Suppressor macrophage treated with lipopolysaccharide for 4 hours (primary cell): ENCODE measurements at places on chromosomes 1 and 21.
A peak's percentile ranks its signal among the peaks of the same experiment; 100 is the strongest.

- DNase-seq, result no peak
Observed at GRCh38 chr1:24136956-24137539, 5.9 kb downstream of the IL22RA1 start.

DNA sequence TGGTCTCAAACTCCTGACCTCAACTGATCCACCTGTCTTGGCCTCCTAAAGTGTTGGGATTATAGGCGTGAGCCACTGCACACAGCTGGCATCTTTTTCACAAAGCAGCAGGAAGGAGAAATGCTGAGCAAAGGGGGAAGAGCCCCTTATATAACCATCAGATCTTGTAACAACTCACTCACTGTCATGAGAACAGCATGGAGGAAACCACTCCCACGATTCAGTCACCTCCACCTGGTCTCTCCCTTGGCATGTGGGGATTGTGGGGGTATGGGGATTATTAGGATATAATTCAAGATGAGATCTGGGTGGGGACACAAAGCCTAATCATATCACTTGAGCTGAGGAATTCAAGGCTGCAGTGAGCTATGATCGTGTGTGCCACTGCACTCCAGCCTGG is 3.0 kb upstream of the MFSD2A start:
- no peak for DNase-seq

GRCh38 chr1:91798740-91799139 is 87.2 kb downstream of the TGFBR3 start:
- no peak for DNase-seq

GRCh38 chr1:205179842-205180241 is 31.7 kb downstream of the DSTYK start:
- DNase-seq, result no peak

- DNase-seq, result peak; percentile 73
Observed at GRCh38 chr1:6743189-6744101, 41.8 kb upstream of the CAMTA1 start.

DNA sequence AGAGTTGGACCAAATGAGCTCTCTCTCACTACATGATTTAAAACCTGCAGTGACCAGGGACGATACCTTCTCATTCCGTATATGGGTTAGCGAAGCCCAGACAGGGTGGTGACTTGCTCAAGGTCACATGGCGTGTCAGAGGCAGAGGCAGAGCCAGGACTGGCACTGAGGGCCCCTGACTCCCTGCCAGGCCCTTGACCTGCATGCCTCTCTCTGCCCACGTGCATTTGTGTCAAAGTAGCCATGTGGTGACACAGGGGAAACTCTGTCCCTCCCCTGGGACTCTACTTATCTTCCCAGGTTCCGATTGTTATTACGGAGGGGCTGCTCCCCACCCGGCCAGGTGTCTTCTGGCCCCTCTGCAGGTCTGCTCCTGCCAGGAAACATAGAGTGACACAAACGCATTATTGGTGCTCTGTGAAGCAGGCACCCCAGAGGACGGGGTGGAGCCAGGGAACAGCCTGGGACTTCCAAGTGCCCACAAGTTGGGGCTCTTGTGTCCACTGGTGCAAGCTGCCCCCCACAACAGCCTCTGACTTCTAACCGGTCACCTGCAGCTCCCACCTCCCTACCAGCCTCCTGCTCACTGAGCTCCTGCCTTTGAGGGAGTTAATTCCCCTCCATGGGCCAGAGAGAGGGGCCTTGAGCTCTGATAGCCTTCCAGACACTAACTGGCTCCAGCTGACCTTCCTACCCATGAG is 7.3 kb upstream of the TINAGL1 start:
- DNase-seq, result no peak

DNA sequence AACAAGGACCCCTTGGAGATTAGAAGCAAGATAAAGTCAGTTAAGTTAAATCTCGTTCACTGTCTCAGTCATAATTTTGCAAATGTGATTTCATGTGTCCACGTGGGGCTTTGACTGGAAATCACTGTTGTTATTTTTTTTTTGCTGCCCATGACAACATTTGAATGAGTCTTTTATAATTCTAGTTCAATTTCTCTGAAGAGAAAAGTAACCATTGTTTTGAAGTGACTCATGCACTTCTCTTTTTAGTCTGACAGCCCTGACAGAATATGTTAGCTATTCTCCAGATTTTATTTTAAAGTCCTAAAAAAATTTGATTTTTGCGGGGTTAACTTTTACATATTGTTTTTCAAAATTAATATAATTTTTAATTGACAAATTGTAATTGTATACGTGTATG is 30.7 kb upstream of the NLRP3 start:
- peak; percentile 74 for DNase-seq

- no peak for DNase-seq
Observed at GRCh38 chr1:165173818-165174217, 182.7 kb downstream of the LMX1A start.

DNA sequence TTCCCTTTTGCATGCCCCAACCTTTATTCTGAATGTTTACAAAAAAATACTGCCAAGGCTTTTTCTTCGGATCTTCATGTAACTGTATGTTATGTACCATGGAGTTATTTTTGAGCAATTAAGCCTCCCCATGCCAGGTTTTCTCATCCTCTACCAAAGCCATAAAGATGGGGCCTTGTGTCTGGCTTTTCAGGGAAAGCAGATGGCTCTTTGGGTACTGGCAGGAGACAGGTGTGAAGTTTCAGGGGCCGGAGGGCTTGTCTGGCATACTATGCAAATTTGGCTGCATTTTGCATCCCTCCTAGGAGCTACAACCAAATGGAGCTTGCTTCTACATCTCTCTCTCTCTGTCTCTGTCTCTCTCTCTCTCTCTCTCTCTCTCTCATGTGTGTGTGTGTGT is 28.1 kb upstream of the PLXNA2 start:
- DNase-seq, result no peak

DNA sequence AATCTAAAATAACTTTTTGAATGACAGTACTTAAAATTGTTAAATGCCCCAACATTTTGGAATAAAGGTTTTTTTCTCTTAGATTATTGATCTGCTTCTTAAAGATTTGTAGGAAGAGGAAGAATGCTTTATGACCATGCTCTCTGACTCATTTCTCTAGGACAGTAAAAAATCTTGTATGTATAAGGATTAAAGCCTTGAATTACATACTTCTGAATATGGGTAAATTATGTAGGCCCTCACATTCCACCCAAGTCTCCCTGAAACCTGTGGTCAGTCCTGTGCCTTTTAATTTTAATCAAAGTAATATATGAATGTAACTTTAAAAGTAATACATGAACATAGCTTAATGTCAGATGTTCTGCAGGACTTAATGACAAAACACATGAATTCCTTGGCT is 50.5 kb downstream of the ABCD3 start:
- no peak for DNase-seq

GRCh38 chr1:236659792-236660587 is 26.3 kb upstream of the ACTN2 start:
- DNase-seq, result no peak

GRCh38 chr1:182611787-182612186 is 7.6 kb upstream of the RGS16 start:
- no peak for DNase-seq

- DNase-seq, result no peak
Observed at GRCh38 chr21:46425571-46425970, 33.1 kb upstream of the DIP2A start.

DNA sequence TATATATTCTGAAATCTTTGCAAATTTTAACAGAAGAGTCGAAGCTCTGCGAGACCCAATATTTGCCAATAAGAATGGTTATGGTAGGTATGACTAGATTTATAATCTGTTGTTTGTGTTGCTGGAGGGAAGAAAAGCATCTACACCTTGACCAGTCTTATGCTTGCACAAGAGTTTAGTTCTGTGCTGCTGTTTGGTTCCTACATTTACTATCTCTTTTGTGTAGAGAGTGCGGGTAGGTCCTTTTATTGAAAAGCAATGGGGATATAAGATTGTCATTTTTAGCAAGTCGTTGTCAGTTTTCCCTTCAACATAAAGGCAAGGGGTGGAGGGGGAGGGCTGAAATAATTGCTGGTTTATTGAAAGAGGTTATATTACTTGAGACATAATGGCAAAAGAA is 396 bp downstream of the ELAVL4 start:
- DNase-seq, result no peak

GRCh38 chr21:20010691-20011200 is 987.5 kb upstream of the NCAM2 start:
- DNase-seq, result no peak

DNA sequence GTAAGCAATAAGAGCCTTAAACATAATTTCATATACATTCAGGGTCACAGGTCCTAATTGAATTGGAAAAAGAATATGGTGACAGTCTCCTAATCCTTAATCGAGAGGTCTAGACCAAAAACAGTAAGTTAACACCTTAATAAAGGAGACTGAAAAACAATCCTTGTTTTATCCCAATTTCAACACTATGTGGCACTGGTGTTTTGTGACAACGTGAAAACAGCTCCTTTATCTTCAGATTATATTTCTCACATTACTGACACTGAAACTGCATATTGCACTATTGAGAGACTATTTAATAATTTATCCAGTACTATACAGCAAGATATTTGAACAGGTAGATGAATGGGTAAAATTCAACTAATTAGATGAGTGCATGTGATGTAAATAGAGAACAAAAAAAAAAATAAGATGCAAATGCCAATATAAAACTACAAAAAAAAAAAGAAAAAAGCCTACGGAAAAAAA is 34.1 kb downstream of the TP53BP2 start:
- peak; percentile 53 for DNase-seq

GRCh38 chr1:60894741-60895140 is 187.6 kb upstream of the NFIA start:
- DNase-seq, result no peak

DNA sequence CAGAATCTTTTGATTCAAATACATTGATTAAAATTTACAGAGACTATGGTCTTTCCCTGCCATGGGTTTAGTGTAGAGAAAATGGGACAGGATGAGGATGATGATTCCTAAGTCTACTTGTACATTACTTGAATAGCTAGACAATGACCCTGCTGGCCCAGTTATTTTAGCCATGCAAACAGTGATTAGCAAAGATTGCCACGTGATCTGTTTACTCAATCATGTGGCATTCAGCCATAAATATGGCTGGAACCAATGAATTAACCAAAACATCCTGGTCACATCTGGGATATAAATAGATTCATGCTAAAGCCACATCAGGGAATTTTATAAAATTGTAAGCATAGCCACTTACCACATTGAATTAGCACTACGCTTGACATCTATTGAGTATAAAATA is 167.3 kb downstream of the PBX1 start:
- DNase-seq, result no peak

DNA sequence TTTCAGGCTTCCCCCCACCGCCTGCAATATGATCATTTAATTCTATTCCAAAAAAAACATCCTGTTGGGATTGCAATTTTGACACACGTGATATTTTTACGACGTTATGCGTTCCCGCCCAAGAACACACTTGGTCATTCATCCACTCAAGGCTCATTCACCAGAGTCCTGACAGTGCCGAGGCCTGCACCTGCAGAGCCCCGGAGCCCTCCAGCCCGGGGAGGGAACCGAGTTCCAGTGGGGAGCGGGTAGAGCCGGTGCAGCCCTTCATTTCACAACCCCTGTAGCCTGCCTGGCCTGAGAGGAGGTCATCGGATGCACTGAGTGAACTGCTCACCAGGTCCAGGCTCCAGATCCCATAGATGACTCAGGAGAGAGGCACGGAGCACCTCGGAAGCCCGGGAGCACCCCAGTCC is 156.0 kb upstream of the BACE2 start:
- no peak for DNase-seq

- peak; percentile 98 for DNase-seq
Observed at GRCh38 chr1:178542554-178543289, 29.8 kb downstream of the TEX35 start.

DNA sequence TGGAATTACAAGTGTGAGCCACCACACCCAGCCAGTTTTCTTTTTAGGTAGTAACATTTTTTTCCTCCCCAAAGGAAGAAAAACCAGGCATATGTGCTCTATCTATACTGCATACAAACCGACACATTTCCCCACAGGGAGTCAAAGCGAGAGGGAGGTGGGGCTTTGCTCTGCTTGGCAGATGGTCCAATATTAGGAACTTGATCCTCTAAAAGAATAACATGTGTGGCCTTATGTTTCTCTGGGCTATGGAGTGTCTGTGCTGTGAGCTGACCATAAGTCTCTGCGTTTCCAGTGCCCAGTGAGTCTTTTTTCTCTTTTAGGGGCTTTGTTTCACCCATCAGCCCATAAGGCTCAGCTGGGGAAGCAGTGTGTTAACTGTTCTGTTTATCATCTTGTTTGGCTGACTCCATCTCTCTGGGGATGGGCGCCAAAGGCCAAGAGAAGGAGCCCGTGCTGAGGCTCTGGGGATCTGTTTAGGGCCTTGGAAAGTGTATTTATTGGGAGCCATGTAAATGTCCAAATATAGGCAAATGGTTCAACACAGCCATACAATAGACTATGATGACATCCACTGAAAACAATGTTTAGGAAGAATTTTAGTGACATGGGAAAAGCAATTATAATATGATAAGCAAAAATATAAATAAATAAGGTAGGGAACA is 20.2 kb downstream of the LMOD1 start:
- no peak for DNase-seq

DNA sequence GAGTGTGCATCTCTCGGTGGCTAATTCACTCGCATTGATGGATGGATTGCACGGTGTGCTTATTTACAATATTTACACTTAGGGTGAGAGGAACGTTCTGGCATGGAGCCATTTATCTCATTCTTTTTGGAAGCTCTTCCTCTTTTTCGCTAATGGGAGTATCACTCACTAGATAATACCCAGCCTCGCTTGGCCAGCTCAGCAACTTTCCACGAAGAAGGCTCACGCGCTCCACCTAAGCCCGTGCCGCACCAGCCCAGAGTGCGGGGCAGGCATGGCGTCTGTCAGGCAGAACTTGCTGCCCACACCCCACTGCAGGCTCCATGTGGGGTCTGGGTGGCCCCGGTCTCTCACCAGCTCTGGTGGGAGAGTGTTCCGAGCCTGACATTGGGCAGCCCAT is 484.9 kb downstream of the NPHP4 start:
- DNase-seq, result no peak

- no peak for DNase-seq
Observed at GRCh38 chr1:3700631-3701030, 48.3 kb downstream of the TP73 start.

DNA sequence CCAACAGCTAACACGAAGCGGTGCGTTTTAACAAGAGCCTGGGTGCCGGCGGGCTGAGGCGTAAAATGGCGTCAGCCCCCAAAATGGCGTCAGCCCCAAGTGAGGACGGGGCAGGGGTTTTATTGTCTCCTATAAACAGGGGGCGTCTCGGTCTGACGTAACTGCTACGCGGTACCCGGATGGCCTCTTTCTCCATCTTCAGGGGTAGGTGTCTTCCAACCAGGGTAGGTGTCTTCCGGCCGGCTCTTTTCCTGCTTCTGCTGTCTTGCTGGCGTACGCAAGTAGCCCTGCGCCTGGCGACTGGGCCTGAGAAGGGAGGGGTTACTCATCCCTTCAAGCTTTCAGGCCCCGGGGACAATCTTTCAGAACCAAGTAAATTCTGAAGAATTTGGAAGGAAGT is 45.3 kb downstream of the LGR6 start:
- DNase-seq, result no peak

DNA sequence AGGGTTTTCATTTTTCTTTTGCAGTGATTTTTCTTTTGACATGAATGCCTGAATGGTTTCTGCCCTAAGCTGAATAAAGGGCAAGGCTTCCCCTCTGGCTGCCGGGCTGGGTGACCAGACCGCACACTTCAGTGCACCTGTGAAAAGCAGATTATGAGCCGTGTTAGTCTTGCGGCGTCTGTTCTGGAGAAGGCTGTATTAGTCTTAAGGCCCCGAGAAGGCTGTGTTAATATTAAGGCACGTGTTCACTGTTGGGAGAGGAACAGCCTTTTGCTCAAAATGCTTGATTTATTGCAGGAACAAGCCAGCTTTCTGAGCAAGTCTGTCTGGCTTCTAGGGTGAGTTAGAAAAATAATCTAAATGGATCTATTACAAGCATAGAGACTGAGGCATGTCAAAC is 54.7 kb upstream of the DNAH14 start:
- DNase-seq, result no peak
